ENCODE measurements at places on chromosomes 7 and 10.

GRCh38 chr10:7412928-7413282 lies 2.1 kb upstream of the SFMBT2 start:
- no peak for DNase-seq

DNA sequence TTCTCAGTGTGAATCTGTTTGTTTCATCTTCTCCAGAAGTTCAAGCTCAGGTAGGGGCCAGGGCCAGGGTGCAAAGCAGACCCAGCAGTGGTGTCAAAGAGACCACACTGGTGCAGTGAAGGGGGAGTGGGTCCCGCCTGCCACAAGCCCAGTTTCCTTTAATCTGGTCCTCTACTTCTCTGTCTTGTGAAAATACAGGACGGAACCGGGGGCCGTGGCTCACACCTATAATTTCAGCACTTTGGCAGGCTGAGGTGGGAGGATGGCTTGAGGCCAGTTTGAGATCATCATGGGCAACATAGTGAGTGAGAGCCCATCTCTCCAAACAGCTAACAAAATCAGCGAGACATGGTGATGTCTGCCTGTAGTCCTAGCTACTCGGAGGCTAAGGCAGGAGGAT lies 109.0 kb downstream of the SLIT1 start:
- no peak for DNase-seq

GRCh38 chr10:34895977-34896376 lies 80.9 kb upstream of the PARD3 start:
- no peak for DNase-seq

DNA sequence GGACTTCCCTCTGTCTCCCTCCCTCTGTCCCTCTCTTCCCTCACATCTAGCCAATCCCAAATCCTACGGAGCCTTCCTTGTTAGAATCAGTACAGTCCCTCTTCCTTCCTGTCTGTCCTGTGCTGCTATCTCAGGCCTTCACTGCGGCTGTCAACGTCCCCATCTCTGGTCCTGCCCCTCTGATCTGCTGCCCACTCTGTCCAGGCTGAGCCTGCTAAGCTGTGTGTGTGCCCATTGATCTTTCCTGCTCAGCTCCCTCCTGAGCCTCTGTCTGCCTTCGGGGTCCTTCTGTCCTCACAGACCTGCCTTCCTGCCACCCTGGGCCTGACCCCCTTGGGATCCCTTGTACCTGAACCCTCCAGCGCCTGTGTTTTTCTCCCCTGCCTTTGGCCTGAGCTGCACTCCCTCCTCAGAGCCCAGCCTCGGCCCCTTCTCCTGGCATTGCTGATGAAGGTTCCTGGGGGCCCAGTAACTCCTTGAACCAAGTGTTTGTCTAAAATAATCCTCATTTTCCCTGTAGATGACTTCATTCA lies 182.1 kb upstream of the SHH start:
- no peak for DNase-seq

GRCh38 chr7:42128703-42129102 lies 108.3 kb downstream of the GLI3 start:
- no peak for DNase-seq

GRCh38 chr10:77479586-77479985 lies 158.0 kb downstream of the KCNMA1 start:
- no peak for DNase-seq

GRCh38 chr7:81294897-81295515 lies 376.2 kb upstream of the SEMA3C start:
- no peak for DNase-seq

DNA sequence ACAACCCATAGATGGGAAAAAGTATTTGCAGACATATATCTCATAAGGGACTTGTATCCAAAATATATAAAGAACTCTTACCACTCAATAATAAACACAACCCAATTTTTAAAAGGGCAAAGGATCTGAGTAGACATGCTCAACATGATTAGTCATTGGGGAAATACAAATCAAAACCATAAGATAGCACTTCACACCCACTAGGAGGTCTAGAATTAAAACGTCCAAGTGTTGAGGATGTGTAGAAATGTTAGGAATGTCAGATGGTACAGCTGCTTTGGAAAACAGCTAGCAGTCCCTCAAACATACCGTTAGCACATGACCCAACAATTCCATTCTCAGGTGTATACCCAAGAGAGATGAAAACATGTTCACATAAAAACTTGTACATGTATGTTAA lies 8.3 kb downstream of the PSTK start:
- DNase-seq: no peak

DNA sequence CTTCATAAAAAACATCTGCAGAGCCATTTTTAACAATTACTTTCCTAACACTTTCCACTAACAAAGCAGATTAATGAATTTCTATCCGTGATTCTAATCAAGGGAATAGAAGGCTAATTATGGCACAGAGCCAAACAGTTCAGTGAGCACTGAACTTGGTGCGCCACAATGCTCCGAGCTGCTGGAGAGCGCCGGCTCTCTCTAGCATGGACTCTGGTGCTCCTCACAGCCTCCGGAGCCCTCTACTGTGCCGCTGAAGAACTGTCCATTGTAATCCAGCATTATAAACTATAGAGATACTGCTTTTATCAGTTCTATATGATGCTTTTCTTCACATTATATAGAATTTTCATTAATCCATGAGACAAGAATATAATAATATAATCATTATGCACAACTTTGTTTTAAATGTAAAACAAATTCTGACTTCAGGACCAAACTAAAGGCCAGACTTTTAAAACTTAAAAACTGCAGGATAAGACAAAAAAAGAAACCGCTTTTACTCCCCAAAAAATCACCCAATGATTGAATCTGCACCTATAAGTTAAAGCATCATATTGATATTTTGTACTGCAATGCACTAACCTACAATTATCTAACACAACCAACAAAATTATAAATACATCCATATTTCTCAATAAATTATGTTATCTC lies 123.6 kb downstream of the RNF32 start:
- DNase-seq: no peak

- no peak for DNase-seq
These were observed 16.0 kb downstream of the PALD1 start for GRCh38 chr10:70494536-70494935.

DNA sequence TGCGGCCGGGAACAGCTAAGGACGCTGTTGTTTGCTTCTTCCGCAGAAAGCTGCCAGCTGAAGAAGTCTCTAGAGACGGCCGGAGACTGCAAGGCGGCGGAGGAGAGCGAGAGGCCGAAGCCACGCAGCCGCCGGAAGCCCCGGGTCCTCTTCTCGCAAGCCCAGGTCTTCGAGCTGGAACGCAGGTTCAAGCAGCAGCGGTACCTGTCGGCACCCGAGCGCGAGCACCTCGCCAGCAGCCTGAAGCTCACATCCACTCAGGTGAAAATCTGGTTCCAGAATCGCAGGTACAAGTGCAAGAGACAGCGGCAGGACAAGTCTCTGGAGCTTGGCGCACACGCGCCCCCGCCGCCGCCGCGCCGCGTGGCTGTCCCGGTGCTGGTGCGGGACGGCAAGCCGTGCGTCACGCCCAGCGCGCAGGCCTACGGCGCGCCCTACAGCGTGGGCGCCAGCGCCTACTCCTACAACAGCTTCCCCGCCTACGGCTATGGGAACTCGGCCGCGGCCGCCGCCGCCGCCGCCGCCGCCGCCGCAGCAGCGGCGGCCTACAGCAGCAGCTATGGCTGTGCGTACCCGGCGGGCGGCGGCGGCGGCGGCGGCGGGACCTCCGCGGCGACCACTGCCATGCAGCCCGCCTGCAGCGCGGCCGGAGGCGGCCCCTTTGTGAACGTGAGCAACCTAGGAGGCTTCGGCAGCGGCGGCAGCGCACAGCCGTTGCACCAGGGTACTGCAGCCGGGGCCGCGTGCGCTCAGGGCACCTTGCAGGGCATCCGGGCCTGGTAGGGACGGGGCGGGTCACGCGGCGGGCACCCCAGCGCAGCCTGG lies 2.4 kb downstream of the NKX2-3 start:
- no peak for DNase-seq

DNA sequence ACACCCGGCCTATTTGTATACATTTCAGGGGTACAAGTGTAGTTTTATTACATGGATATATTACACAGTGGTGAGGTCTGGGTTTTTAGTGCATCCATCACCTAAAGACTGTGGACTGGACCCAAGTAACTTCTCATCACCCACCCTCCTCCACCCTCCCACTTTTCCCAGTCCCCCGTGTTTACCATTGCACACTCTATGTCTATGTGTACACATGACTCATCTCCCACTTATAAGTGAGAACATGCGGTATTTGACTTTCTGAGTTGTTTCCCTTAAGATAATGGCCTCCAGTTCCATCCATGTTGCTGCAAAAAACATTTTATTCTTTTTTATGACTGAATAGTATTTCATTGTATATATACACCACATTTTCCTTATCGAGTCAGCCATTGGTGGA lies 98.9 kb upstream of the WAC start:
- no peak for DNase-seq

- DNase-seq: no peak
These were observed 476 bp upstream of the ZFYVE27 start for GRCh38 chr10:97736403-97736901.

DNA sequence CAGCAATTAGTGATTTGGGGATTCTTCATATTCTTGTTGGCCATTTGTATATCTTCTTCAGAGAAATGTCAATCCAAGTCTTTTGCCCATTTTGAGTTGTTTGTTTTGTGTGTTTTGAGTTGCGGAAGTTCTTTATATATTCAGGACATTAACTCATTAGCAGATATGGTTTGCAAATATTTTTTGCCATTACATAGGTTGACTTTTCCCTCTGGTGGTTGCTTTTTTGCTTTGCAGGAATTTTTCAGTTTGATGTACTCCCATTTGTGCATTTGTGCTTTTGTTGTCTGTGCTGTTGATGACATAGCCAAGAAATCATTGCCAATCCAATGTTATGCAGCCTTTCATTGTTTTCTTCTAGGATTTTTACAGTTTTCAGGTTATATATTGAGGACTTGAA lies 63.6 kb upstream of the DNAJC1 start:
- DNase-seq: no peak

- peak; percentile 77 for DNase-seq
These were observed 237.2 kb upstream of the KAT6B start for GRCh38 chr10:74589226-74589673.

DNA sequence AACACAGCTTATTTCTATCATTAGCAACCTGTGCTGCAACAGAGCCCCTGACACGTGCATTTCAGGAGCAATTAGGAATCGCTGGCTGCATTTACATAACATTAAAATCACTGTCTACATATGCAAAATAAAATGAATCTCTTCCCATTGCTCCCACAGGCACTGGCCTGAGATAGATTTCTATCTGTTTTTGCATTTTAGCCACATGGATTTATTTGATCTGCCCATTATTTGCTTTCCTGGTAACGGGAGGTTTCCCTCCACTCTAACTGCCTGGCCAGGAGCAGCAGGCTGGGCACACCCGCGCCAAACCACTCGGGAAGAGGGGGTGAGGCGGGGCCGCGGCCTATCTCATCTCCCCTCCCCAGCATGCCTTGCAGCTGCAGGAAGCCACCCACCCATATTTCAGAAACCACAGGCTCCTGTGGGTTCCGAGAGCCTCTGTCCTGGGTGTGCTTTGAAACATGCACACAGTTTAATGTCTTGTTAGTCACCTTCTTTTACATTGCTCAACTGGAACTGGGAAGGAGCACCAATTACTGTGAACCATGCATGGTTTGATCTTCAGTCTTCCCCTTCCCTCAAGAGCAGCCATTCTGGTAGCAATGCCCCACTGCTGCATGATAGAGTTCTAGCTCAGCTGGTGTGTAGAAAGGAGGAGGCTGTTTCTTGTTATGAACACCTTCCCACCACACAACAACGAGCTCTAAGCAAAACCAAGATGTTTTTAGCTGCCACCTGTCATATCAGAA lies 37.7 kb upstream of the IKZF1 start:
- DNase-seq: peak; percentile 58

DNA sequence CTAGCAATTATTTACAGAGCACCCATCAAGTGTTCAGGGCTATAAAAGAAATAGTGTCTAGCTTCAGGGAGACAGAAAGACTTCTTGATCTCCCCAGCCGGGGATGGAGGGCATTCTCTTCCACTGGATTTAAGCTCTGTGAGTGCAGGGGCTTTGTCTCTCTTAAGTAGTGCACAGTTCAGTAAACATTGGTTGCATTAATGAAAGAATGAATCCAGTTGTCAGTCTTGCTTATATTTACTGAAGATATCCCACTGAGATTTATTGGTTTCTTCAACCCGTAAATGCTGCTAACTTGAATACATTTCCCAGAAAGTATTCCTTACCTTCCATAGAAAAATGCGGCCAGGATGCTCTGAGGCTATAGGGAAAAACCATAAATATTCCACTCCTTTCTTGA lies 41.9 kb downstream of the AUTS2 start:
- no peak for DNase-seq

DNA sequence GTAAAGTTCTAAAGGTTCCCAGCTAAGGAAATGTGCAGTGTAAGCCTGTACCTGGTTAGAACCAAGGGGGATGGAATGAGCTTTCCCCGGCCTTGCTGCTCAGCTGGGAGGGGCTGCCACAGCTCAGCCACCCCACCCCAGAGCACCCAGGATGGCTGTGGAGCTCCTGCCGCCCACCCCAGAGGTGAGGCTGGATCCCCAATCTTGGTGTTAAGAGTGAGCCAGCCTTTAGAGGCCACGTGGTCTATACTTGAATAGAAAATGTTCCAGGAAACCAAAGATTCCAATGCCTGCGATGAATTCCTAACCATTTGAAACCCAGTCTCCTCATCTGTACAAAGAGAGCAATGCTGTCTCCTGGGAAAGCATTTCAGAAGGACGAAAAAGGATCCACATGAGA lies 16.5 kb downstream of the DIP2C start:
- DNase-seq: no peak

GRCh38 chr7:26691406-26691805 lies 173.0 kb downstream of the SKAP2 start:
- no peak for DNase-seq

DNA sequence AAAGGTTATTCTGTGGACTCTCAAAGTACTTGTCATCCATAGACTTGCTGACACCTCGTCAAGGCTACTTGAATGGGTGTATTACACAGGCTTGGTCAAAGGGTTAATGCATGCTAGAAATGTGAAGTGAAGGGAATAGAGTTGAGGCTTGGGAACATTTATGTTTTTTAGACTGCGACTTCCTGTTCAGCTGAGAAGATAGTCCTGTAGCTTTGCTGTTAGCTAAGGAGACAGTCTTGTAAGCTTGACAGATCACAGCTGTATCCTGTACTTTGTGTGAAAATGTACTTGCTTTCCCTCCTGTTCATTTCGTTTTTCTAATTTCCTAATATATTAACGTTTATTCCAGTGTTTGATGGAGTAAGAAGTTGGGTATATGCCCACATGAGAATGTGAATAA lies 52.1 kb downstream of the ADD3 start:
- DNase-seq: no peak

- no peak for DNase-seq
These were observed 75.6 kb downstream of the CCDC6 start for GRCh38 chr10:59830601-59831259.

DNA sequence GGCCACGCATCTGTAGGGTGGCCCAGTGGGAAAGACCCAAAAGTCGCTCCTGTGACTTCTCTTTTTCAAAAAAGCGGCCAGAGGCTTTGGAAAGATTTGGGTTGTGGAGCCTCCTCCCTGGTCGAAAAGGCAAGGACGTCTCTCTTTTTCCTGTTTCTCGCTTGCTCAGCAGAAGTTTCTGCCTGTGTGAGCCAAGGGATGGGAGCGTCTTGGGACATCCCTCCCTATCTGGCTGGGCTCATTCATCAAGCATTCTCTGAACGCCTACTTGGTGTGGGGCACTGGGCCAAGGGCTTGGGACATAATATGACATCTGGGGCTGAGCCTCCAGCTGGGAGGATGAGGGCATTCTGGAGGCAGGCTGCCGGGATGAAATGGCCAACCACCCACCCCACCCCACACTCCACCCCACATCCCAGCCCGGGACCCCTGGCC lies 120.9 kb downstream of the C10orf105 start:
- DNase-seq: no peak

- DNase-seq: no peak
These were observed 41.0 kb upstream of the TSPAN12 start for GRCh38 chr7:120898715-120899499.

Measured in activated CD8-positive, alpha-beta memory T cell treated with anti-CD3 and anti-CD28 coated beads for 1 hour (primary cell).